ENCODE measurements at places on chromosomes 11 and 22.

DNA sequence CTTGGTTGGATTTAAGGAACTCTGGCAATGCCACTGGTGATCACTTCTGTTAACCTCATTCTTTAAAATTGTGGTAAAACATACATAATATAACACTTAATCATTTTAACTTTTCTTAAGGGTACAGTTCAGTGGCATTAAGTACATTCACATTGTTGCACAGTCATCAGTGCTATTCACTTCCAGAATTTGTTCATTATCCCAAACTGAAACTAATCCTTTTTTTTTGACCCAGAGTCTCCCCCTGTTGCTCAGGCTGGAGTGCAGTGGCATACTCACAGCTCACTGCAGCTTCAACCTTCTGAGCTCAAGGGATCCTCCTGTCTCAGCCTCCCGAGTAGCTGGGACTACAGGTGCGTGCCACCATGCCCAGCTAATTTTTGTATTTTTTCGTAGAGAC lies 10.6 kb downstream of the ELF5 start:
- no peak for DNase-seq

DNA sequence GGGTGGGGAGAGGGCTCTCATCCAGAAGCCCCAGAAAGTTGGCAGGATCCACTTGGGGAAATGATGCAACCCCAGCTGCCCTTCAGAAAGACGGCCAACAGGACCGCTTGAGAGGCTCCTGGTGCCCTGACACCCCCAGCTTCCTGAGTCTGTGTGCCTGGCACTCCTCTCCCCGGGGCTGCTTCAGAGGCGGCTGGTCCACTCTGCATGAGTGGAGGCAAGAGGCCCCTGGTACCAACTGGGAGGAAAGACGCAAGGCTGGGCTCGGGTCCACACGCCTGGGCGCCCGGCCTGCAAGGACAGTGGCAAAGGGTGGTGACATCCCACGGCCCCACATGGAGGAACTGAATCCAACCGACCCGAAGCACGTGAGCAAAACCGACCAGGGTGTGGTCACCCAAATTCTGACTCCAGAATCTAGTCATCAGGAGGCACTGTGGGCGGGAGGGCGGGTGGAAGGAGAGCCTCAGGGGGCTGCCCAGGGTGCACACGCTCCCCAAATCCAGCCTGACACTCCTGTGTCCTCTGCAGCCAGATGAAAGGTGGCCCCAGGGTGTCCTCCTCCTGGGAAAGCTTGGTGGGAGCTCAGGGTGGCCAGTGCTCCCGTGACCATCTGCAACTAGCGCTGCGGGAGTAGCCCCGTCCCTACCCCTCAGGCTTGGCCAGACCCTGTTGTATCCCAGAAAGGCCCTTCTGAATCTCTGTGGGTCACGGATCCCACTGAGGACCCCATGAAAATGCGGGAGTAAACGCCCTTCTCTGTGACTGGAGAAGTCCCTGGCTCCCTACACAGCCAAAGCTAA lies 3.7 kb downstream of the RNH1 start:
- no peak for DNase-seq

- no peak for DNase-seq
Measured at GRCh38 chr22:30326255-30326705, 461 bp downstream of the TBC1D10A start.

DNA sequence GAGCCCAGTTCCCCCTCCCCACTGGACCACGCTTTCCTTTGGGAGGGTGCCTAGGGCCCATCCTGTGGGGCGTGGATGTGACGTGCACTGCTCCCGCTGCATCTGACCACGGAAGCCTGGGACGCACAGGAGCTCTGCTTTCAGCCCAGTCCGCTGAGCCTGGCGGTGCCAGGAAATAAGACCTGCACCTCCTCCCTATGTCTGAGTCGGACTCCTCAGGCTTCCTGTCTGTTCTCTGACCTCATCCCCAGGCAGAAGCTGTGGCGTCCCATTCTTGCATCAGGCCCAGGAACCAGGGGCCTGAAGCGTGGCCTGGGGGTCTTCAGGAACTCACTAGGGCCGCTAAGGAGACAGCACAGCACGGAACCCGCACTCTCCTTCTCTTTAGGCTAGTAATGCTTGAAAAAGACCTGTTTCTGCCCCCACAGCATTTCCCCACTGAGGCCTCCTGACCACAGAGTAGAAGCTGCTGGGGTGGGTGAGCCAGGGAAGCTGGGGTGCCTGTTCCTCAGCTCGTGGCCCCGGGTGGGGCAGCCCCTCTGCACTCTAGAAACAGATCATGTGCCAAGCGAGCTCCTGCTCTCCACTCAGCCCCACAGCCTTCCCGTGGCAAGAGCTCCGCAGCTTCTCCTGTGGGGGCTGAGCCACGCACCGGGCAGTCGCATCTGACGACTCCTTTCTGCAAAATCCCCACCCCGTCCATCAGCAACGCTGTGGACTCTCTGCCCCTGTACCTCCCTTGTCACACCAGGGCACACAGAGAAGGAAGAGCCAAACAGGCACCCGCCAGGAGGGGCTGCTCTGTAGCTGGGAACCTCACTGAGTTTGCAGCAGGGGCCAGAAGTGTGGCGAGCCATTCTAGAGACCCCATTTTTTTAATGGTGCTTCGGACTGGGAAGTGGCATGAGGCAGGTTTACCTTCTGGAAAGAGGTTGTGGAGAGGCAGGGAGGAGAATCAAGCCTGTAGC lies 22.6 kb downstream of the MOV10L1 start:
- DNase-seq = no peak

- no peak for DNase-seq
Measured at GRCh38 chr11:102760344-102761035, 19.9 kb downstream of the MMP10 start.

All from CD4-positive, alpha-beta T cell treated with Interleukin-6 at 100 ng/mL for 8 hours (primary cell).